ENCODE measurements at places on chromosomes 4 and X. TPM values are rescaled to one million over a fixed set of nuclear protein-coding genes. Genes with fewer than 3 reads are reported as not detected.
A peak's percentile ranks its signal among the peaks of the same experiment; 100 is the strongest.

The BCORL1 gene
- 1.8 TPM for polyA plus RNA-seq

The SH2D1A gene
- 0.04 TPM for polyA plus RNA-seq

DNA sequence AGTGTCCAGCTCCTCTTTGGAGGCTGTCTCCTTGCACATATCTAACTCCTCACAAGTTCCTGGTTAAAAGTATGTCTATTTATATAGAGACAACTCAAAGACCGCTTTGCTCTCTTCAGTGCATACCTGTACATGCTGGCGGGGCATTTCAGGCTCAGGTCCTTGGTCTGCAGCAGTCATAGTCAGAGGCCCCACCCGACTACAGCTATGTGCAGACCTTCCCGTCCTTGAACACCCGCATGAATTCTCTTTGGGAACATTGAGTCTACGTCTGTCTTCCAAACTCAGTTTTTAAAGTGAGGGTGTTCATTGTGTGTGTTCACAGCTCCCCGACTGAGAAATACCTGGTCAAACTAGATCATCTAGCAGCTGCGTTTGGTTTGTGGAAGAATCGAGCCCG is 4.2 kb downstream of the BCOR start:
- H3K27ac ChIP-seq = no peak overlapping the region
- DNase-seq = no peak
- H3K4me1 ChIP-seq = peaks cover 37% of the 10 kb centered on the region
- H3K36me3 ChIP-seq = no peaks in the 10 kb centered on the region
- H3K4me3 ChIP-seq = no peak overlapping the region

DNA sequence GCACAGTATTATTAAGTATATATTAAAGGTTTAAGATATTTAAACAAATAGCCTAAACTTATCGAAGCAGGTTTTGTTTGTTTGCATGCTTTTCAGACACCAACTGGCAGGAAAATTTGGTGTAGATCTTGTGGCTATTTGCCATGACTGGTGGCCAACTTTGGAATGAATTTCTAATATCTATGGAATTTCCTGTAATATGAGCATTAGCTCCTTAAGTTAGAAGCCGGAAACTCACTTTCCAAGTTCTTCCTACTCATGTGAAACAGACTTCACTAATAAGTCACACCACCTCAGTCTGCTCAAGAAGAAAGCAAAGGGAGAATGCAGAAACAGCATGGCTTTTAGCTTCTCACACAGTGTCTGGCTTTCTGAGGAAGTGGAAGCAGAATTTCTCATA is 563.9 kb downstream of the GRXCR1 start:
- H3K36me3 ChIP-seq = no peaks in the 10 kb centered on the region
- H3K27ac ChIP-seq = no peak overlapping the region
- H3K27me3 ChIP-seq = no peaks in the 10 kb centered on the region
- DNase-seq = no peak
- H3K4me1 ChIP-seq = no peaks in the 10 kb centered on the region
- H3K4me3 ChIP-seq = no peak overlapping the region

GRCh38 chrX:12308420-12308819 is 170.1 kb downstream of the FRMPD4 start:
- no peak overlapping the region for H3K4me3 ChIP-seq
- DNase-seq = no peak
- H3K27ac ChIP-seq = no peak overlapping the region
- H3K4me1 ChIP-seq = no peaks in the 10 kb centered on the region

GRCh38 chr4:152817331-152817730 is 37.6 kb downstream of the ARFIP1 start:
- no peak overlapping the region for H3K4me3 ChIP-seq

DNA sequence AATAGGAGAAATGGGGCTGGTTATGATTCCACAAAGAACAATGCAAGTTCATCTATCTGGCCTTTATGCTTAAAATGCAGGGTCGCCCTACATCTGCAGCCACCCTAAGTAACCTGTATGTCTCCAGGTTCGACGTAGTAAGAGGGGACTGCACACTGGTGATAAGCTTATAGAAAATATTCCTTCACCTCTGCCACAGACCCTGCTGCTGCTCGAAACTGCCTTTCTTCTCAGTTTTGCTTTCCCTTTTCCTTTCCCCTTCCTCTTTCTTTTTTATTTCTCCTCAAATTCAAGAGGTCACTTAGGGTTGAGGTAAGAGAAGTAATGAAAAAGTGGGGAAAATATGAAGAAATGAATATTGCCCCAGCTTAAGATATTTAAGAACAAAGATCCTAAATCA is 123.5 kb downstream of the DCHS2 start:
- peak overlapping the region; percentile 16 for H3K4me3 ChIP-seq
- H3K27me3 ChIP-seq = no peaks in the 10 kb centered on the region
- peak; percentile 46 for DNase-seq
- no peaks in the 10 kb centered on the region for H3K36me3 ChIP-seq

GRCh38 chrX:20212486-20213089 is 54.1 kb downstream of the RPS6KA3 start:
- no peak overlapping the region for H3K4me3 ChIP-seq
- H3K36me3 ChIP-seq = no peaks in the 10 kb centered on the region
- no peak overlapping the region for H3K27ac ChIP-seq
- no peak for DNase-seq

- no peak overlapping the region for H3K4me3 ChIP-seq
- H3K36me3 ChIP-seq = no peaks in the 10 kb centered on the region
- H3K27me3 ChIP-seq = no peaks in the 10 kb centered on the region
- H3K27ac ChIP-seq = no peak overlapping the region
- DNase-seq = no peak
- H3K4me1 ChIP-seq = peaks cover 17% of the 10 kb centered on the region
Measured at GRCh38 chrX:85998954-85999353, 48.4 kb downstream of the CHM start.

DNA sequence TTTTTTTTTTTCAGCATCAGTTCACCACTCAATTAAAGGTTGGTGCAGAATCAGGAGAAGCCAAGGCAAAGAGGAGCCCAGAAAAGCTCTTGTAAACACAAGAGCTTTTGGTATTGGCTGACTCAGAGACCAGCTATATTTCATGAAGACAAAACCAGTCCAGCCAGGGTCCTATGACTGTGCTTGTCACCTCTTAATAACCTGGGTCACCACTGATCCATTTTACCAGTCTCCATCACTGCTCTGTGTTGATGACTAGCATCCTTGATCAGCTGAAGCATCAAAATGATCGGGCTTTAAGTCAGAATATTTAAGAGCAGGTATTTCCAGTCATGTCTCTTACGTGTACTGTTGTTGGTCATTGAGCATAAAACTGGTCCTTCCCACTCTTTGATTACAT is 237.9 kb downstream of the PACRGL start:
- no peaks in the 10 kb centered on the region for H3K36me3 ChIP-seq
- no peak overlapping the region for H3K4me3 ChIP-seq
- no peaks in the 10 kb centered on the region for H3K27me3 ChIP-seq
- DNase-seq = no peak
- H3K4me1 ChIP-seq = no peaks in the 10 kb centered on the region
- no peak overlapping the region for H3K27ac ChIP-seq

DNA sequence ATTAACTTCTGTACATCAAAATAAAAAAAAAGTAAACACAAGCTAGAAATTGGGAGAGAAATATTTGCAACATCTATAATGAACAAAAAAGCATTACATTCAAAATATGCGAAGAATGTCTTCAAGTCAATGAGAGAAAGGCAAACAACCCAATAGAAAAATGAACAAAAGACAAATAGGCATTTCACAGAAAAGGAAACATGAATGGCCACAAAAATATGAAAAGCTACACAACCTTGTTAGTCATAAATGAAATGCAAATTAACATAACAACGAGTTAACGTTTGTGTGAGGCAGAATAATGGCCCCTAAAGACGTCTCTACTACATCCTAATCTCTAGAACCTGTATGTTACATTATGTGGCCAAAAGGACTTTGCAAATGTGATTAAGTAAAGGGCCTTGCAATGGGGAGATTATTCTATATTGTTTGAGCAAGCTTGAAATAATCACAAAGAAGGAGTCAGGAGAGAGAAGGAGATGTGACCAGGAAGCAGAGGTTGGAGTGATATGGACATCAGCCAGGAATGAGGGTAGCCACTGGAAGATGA is 86.8 kb downstream of the WDFY3 start:
- no peaks in the 10 kb centered on the region for H3K4me1 ChIP-seq
- H3K27me3 ChIP-seq = no peaks in the 10 kb centered on the region
- DNase-seq = no peak
- H3K36me3 ChIP-seq = no peaks in the 10 kb centered on the region

DNA sequence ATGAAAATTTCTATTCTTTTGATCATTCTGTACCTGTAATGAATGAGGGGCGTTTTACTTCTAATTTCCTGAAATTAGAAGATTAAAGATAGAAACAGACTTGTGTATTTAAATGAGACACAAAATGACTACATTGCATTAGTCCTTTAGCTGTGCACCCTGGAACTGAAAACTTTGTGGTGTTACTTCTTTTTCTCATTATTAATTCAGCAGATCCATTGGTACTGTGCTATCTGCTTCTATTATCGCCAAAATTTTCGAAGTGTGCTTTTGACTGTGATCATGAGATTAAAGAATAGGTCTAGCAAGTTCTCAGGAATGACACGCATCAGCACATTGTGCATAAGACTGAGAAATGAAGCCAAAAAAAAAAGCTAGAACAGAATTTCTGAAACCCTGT is 1938.9 kb upstream of the TENM3 start:
- no peaks in the 10 kb centered on the region for H3K4me1 ChIP-seq
- H3K27ac ChIP-seq = no peak overlapping the region
- H3K36me3 ChIP-seq = no peaks in the 10 kb centered on the region
